ENCODE measurements at places on chromosomes 3 and 15. TPM values are rescaled to one million over a fixed set of nuclear protein-coding genes. Genes with fewer than 3 reads are reported as not detected.

DNA sequence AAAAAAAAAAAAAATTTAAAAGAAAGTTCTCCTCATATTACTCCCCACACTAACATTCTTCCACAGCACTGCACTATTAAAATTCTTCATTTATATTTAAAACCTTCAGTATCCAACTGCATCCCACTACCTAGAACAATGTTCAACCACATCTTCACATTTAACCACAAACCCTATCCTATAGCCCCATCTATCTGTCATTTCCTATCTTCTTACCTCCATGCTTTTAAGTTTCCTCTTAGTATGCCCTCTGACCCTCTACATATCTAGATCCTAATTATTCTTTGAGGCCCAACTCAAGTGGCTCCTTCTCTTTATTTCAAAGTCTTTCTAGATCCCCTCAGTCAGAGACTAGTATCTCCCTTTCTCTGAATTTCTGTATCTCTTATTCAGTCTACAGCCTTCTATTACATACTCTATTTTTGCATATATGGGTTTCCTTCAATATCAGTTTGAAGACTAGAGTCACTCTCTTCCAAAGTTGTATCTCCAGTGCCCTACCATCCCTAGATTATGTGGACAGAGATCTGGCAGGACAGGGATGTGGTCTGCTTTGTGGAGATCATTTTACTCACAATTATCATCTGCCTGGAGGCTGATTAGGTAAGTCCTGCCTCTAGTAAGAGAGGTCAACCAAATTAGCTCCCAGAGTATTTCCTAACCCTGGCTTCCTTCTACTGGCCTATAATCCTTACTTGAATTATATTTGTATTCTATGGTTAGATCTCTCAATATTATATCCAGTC lies 1.4 kb downstream of the CIAO2A start:
- peak overlapping the region; percentile 98 for H3K27ac ChIP-seq
- H3K4me3 ChIP-seq, result peak overlapping the region; percentile 93
- peaks cover 35% of the 10 kb centered on the region for H3K36me3 ChIP-seq
- H3K27me3 ChIP-seq, result no peaks in the 10 kb centered on the region

DNA sequence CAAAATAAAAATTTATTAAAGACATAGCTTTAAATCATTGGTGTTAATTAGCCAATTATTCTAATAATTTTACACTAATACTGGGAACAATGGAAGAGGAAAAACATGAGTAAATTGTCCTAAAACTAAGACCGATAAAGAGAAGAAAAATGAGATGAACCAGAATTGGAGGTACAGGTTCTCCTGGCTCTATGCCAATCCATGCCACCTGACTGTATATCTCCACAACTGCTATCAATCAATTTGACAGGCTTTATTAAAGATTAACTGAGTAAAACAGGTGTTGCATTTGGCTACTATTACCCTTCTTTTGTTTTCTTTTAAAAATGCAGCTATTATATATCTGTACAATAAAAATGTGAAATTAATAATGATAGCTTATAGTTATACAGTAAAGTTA lies 850.0 kb downstream of the CADM2 start:
- no peak for DNase-seq
- H3K27ac ChIP-seq, result no peak overlapping the region
- H3K4me1 ChIP-seq, result no peaks in the 10 kb centered on the region
- no peak overlapping the region for H3K4me3 ChIP-seq

DNA sequence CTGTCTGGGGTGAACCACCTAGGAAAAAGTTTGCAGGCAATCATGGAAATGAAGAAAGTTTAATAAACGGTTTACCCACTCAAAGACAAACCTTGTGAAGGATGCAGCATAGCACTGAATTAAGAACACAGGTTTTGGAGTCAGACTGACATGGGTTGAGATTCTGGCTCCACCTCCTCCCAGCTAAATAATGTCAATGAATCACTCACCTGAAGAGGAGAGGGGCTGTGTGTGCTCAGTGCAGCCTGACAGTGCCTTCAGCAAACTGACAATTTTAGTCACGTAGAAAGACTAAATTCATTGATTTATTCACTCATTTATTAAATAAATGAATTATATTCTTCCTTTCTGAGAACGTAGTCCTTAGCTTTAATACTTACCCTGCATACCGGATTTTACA lies 18.9 kb downstream of the NR1I2 start:
- no peaks in the 10 kb centered on the region for H3K4me1 ChIP-seq
- H3K27ac ChIP-seq, result no peak overlapping the region
- DNase-seq, result no peak
- no peaks in the 10 kb centered on the region for H3K36me3 ChIP-seq

GRCh38 chr3:126474498-126475412 lies 936 bp downstream of the ZXDC start:
- peaks cover 44% of the 10 kb centered on the region for H3K4me1 ChIP-seq
- peak overlapping the region; percentile 90 for H3K4me3 ChIP-seq
- peak; percentile 43 for DNase-seq
- H3K36me3 ChIP-seq, result peaks cover 37% of the 10 kb centered on the region

The CSPG5 gene
- 0.40 TPM for total RNA-seq

The CKMT1A gene
- total RNA-seq, result not detected

The SLC22A13 gene
- 0.37 TPM for total RNA-seq

GRCh38 chr3:99659951-99660350 lies 21.6 kb downstream of the COL8A1 start:
- H3K4me1 ChIP-seq, result no peaks in the 10 kb centered on the region
- H3K27me3 ChIP-seq, result no peaks in the 10 kb centered on the region
- no peak overlapping the region for H3K27ac ChIP-seq
- H3K4me3 ChIP-seq, result no peak overlapping the region
- DNase-seq, result no peak
- H3K36me3 ChIP-seq, result no peaks in the 10 kb centered on the region

GRCh38 chr3:149280671-149281349 lies 52.6 kb downstream of the TM4SF18 start:
- no peak for DNase-seq
- no peaks in the 10 kb centered on the region for H3K27me3 ChIP-seq
- no peak overlapping the region for H3K27ac ChIP-seq

GRCh38 chr3:13012221-13012691 lies 61.0 kb downstream of the IQSEC1 start:
- DNase-seq, result peak; percentile 40
- peak overlapping the region; percentile 59 for H3K4me3 ChIP-seq
- H3K27me3 ChIP-seq, result no peaks in the 10 kb centered on the region
- H3K36me3 ChIP-seq, result peaks cover 42% of the 10 kb centered on the region
- peaks cover 84% of the 10 kb centered on the region for H3K4me1 ChIP-seq

DNA sequence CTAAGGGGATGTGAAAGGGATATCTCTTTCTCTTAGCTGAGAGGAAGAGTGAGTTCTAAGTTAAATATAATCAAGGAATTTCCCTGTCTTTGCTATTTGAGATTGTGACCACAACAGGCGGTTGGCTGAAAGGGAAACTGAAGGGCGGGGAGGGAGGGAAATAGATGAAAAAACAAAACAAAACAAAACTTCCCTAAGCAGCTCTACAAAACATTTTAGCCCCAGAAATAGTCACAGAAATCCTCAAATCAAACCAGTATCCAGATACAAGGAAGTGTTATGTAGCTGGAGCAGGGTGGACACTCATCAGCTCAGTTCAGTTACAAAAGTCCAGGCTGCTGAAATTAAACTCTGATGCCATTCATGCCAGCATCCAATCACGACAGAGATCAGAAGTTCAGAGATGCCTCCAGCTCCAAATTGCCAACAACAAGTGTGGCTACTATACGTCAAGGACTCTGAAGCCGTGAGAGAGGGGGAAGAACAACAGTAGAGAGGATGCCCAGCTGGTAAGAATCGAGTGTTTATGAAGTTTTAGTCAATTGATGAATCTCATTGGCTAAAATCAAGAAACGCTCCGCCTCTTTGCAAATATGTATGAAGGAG lies 319 bp upstream of the TP63 start:
- H3K4me3 ChIP-seq, result peak overlapping the region; percentile 13
- H3K4me1 ChIP-seq, result peaks cover 16% of the 10 kb centered on the region
- no peaks in the 10 kb centered on the region for H3K27me3 ChIP-seq
- no peak for DNase-seq
- no peaks in the 10 kb centered on the region for H3K36me3 ChIP-seq
- H3K27ac ChIP-seq, result peak overlapping the region; percentile 47

The IL17RD gene
- total RNA-seq, result not detected

- DNase-seq, result no peak
- no peaks in the 10 kb centered on the region for H3K4me1 ChIP-seq
- H3K27me3 ChIP-seq, result no peaks in the 10 kb centered on the region
- H3K36me3 ChIP-seq, result no peaks in the 10 kb centered on the region
These were observed 195.6 kb downstream of the MEIS2 start for GRCh38 chr15:36904715-36905114.

The TM6SF1 gene
- total RNA-seq, result 9.4 TPM
